ENCODE measurements at places on chromosomes 7 and 10.

DNA sequence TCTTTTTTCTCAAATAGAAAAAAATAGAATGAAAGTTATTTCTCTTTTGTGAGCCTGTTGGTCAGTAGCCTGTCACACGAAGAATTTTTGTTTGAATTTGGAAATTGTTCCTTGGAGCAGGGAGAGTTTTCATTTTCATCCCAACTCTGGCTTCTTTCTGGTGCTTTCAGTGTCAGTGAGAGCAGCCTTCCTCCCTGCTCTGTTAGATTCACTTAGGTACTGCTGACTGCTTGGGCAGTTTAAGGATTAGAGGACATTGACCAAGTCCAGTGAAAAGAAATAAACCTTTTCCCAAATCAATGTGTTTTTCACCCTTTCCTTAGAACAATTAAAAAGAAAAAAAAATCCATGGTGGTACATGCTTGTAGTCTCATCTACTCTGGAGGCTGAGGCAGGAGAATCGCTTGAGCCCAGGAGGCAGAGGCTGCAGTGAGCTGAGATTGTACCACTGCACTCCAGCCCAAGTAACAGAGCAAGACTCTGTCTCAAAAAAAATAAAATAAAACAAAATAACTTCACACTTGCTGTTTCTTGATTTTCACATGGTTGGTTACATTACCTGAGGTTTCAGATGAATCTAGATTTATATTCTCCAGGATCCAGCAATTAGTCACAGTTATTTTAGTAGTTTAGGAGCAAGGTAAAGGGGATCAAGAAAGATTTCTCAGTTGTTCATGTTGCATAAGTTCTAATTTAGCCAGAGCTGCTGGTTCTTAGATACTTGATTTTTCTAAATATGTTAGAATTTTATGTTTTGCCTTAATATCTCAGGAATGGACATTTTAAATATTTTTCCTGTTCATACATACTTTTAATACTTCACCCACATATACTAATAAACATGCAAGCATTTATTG lies 63.1 kb downstream of the ZNRF2 start:
- DNase-seq: no peak

GRCh38 chr10:131046194-131046593 lies 265.3 kb downstream of the TCERG1L start:
- no peak for DNase-seq

- peak; percentile 74 for DNase-seq
Measured at GRCh38 chr10:31299119-31299518, 19.9 kb upstream of the ZEB1 start.

DNA sequence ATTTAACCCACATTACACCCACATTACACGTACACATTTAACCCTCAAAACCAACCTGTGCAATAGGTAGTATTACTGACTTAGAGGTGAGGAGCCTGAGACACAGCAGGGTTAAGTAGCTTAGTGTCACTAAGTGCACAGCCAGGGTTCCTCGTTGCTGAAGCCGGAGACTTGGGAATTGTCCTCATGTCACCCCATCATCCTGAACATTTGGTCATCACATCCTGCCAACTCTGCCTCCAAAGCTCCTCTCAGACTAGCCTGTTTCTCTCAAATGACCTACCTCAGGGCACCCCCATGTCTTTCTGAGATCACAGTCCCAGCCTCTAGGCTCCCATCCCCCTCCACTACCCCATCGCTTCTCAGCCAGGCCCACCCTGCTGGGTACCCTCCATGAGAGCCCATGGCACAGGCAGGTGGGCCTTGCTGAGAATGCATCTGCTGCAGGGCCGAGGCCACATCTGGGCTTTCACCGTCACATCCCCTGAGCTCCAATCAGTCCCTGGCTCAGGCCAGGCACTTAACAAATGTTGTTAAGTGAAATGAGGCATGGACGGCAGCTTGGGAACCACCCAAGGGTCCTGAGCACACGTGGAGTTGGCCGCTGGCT lies 21.1 kb upstream of the PCBD1 start:
- no peak for DNase-seq

DNA sequence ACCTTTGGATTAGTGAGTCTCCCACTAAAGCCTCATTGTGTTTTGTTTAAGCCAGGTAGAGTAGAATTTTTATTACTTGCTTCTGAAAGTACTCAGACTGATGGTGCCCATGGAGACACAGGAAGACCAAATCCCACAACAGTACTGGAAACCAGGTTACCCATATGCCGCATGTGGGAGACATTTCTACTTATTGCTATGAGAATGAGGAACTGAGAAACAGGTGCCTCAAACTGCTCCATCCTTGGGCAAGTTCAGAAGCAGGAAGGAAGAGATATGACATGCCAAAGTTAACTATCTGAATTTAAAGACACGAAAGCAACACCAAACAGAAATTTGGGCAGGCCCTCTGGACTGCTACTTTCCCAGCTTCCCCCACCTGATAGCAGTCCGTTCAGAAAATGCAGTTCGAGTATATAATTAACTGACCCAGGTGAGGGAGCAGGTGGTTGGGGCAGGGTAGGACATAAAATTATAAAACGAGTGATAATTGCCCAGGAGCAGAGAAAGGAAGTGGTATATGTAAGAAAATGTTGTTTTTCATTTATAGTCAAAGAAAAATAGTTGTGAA lies 382.3 kb upstream of the MTPN start:
- DNase-seq: no peak

DNA sequence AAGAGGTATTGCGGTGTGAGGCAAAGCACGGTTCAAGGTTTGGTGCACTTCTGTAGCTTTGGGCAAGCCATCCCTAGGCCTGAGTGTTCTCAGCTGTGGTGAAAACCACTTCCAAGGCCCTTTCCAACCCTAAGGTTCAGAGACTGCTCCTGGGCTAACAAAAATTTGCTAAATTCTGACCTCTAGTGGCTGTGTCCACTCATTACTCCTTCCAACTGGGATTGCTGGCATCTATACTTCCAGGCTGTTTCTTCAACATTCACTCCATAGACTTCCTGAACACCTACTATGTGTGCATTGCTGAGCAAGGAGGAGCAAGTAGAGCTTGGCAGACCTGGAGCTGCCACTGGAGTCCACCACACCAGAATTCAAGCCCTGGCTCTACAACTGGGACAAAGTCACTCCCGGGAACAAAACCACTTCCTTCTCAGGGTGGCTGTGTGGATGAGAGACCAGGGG lies 29.3 kb upstream of the SH3PXD2A start:
- DNase-seq: peak; percentile 60

- DNase-seq: peak; percentile 17
Measured at GRCh38 chr7:98251231-98251600, 816 bp downstream of the TECPR1 start.

- peak; percentile 8 for DNase-seq
Measured at GRCh38 chr7:17274551-17275245, 23.8 kb upstream of the AHR start.

DNA sequence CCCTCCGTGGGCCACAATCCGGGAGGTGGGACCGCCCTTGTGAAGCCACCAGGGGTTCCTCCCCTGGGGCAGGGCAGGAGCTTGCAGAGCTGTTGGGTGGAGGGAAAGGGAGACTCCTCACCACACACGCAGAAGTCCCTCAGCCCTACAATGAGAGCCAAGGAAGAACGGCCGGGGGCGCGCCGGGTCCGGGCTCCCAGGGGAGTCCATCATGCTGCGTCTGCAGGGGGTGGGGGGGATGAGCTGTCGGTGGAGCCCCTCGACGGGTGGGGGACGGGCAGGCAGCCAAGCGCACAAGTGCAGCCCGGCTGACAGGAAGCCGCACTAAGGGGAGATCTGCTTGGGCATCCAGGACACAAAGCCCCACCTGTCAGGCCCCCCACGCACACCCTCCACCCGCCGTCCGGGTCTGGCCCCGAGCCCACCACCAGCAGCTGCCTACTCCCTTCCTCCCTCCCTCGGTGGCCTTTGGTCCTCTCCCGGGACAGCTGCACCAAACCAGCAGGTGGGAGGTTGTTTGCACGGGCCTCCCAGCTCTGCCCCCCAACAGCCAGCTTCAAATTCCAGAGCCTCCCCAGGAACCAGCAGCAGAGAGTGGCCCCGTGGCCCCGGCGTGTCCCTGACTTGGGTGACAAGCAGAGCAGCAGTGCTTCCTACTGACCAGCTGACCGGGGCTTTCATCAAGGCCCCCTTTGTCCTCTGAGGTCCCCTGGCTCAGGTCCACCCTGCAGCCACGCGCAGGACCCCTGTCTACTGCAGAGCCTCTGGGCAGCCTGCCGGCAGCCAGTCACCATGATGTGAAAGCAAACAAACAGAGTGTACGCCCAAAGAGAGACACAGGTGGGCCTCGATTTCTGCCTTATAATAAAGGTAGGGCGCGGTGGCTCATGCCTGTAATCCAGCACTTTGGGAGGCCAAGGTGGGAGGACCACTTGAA lies 50.3 kb downstream of the HIP1 start:
- DNase-seq: no peak

GRCh38 chr10:124179308-124180043 lies 86.1 kb upstream of the CHST15 start:
- DNase-seq: no peak

GRCh38 chr10:98456043-98456570 lies 9.4 kb upstream of the HPS1 start:
- DNase-seq: no peak

DNA sequence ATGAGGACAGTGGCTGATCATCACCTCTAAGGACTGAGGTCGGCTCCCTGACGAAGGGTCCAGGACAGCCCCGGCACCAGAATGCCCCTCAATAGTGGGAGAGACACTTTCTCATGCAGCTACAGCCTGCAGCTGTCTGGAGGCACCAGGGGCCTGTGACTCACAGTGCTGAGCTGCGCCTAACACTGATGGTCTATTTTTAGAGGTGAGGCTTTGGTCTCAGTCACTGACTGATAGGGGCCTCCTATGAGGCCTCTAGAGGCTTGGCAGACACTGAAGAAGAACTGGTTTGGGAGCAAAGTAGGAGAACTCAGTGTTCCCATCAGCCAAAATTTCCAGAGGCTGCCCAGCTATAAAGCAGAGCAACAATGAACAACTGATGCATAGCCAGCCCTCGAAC lies 130.1 kb downstream of the COBL start:
- DNase-seq: no peak

DNA sequence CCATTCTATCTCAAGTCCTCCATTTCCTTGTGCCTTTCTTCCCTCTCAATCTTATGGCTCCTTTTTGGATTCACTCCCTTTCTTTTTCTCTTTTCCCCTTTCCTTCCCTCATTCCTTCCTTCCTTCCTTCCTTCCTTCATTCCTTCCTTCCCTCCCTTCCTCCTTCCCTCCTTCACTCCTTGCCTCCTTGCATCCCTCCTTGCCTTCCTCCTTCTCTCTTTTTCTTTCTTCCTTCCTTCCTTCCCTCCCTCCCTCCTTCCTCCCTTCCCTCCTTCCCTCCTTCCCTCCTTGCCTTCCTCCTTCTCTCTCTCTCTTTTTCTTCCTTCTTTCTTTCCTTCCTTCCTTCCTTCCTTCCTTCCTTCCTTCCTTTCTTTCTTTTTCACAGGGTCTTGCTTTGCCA lies 120.1 kb downstream of the SAMD9 start:
- DNase-seq: no peak

DNA sequence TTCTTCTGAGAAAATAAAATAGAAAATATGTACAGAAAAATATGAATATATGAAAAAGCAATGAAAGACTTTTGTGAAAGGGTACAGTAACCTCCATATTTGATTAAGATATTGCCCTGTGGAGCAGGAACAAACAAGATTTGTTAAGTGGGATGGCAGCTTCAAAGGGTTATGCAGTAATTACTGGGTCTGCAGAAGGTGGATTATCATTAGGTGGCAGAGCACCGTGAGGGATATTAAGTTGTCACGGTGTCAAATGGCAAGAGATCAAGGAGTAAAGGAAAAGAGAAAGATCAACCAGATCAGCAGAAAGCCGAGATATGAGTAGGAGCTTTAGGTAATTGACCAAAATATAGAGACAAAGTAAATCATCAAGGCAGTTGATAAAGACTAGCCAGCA lies 44.1 kb downstream of the DGKB start:
- DNase-seq: no peak

- no peak for DNase-seq
Measured at GRCh38 chr10:14645239-14645960, 129.3 kb downstream of the FAM107B start.

- DNase-seq: no peak
Measured at GRCh38 chr10:70902661-70903261, 14.4 kb upstream of the PCBD1 start.

GRCh38 chr10:46267132-46267985 lies 19.4 kb upstream of the ANTXRL start:
- DNase-seq: no peak

DNA sequence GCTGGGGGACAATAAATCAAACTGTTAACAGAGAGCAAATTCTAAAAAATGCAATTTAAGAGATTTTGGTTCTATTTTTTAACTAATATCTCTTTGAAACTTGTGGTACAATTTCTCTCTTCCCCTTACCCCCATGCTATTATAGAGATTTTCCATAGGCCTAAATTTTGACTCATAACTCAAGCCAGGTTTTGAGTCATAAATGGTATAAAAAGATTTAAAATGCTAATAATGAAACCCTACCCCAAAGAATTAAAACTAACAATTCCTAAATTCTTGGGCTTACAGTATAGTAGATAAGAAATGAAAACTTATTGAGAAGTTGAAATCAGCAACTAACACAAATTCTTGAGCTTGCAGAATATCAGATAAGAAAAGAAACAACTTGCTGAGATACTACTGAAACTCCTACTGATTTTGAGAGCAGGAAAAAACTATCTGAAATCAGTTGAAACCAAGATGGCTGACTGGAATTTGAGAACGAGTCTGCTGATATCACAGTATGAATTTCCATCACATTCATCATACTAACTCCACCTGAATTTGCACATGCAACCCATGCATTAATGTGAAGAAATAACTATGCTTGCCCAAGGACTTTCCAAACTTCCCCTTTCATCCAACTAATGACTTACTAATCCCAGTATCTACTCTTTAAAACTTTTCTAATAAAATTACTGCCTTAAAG lies 36.3 kb downstream of the POT1 start:
- DNase-seq: no peak

DNA sequence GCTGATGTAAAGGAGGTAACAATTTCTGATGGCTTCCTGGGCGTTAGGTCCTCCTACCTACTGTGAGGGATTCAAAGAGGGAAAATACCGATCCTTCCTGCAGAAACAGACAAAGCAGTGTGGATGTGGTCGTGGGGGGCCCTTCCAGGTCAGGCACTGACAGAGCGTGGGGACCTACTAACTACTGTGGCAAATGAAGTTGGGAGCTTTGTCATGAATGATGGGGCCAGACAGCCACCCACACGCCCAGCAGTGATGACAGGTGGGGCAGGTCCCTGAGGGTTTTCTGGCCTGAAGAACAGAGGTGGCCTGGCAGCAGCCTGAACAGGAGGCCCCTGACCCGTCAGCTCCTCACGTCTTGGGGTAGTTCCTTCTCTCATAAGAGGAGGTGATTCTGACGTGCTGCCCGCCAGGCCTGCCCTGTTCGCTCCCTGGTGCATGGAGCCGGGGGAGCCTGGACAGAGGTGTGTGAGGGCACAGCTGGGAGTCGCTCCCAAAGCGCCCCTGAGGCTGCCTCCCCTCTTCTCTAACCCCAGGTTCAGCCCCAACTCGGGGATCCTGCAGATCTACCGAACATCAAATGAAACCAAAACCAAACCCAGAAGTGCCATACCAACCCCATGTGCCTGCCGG lies 4.2 kb downstream of the ATP6V0E2 start:
- no peak for DNase-seq

DNA sequence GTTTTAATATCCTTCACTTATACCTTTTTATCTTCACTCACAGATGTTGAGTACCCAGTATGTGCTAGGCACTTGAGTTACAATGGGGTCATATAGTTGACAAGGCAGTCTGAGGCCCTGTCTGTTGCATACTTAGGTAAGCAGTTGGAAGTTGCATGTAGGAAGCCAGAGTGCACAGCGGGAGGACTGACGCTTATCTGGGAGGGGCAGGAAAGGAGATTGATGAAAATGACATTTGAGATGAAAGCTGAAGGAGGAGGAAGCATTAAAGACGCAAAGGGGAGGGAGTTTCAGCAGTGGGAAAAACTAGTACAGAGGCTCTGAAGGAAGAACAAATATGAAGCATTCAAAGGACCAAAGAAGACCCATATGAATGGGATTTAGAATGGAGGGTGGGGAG lies 266.2 kb downstream of the HTR7 start:
- DNase-seq: no peak
